ENCODE measurements at places on chromosomes 12 and 14.

- DNase-seq = peak; percentile 20
Measured at GRCh38 chr12:56128670-56129205, 671 bp downstream of the ESYT1 start.

DNA sequence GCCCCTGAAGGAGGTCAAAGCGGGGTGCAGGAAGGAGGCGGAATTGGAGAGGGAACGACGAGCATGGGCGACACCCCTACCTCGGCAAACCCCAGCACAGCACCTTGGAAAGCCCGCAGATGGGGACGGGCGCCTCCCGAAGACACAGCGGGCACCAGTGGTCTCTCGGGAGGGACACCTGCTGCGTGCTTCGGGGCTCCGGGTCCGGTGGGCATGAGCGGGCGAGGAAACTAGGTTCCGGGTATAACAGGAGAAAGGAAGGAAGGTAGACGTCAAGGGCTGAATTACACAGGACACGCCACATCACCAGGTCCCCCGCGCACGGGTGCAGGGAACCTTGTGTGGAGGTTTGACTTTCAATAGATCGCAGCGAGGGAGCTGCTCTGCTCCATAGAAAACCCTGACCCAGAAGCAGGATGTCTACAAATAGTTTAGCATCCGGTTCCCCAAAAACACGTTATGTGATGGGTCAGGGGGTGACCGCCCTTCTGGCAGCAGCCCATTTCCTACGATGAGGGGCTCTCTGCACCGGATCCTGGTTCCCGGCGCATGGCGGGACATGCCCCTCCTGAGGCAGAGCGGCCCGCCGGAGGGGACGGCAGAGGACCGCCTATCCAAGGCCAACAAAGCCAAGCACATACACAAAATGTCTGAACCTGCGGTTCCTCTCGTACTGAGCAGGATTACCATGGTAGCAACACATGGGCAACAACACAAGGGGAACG lies 196.9 kb downstream of the ALG10 start:
- DNase-seq = peak; percentile 25

GRCh38 chr12:57617942-57618341 lies 6.7 kb downstream of the ARHGEF25 start:
- DNase-seq = no peak

- DNase-seq = no peak
Measured at GRCh38 chr12:89225808-89226411, 126.4 kb downstream of the DUSP6 start.

DNA sequence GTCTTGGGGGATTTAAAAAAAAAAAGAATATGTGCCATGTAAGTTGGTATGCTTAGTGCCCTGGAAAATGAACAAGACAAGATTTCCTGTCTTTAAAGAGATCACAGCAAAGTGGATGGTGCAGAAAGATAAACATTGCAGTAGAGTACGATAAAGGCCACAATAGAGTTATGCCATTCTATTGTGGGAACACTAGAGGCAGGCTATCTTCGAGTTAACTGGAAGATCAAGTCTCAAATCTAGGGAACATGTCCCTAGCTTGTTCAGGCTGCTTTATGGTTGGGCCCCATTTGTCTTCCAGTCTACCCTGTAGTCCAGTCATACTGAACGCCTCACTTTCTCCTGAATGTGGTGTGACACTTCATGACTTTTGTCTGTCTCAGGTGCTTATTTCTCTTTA lies 18.7 kb upstream of the CCT2 start:
- DNase-seq = no peak

DNA sequence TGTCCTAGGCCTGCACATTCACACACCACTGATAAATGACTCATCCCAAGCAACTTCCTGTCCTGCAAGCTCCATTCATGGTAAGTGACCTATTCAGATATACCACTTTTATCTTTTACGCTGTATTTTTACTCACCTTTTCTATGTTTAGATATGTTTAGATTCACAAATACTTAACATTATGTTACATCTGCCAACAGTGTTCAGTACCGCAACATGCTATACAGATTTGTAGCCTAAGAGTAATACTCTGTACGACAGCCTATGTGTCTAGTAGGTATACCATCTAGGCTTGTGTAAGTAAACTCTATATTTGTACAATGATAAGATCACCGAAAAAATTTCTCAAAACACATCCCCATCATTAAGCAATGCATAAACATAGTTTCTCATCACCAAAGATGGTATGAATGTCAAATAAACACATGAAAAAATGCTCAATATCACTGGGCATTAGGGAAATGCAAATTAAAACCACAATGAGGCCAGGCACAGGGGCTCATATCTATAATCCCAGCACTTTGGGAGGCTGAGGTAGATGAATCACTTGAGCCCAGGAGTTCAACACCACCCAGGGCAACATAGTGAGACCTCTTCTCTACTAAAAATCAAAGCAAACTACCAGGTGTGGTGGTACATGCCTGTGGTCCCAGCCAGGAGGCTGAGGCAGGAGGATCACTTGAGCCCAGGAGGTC lies 20.7 kb downstream of the ATXN2 start:
- DNase-seq = no peak

DNA sequence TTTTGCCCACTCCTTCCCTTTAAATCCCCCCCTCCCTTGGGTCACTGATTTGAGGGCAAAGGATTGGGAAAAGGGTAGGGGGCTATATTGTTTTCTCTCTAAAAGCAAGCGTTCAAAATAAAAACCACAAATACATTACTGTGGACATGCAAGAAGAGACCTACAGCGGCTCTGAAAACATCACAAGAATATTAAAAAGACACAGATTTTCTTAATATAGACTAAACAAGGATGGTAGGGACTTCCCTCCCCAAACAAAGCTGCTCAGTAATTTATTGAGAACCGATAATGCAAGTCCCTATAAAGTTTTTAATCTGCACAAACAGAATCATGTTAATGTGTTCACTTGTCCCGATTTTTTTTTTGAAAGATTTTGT lies 12.9 kb downstream of the TBX3 start:
- DNase-seq = no peak

DNA sequence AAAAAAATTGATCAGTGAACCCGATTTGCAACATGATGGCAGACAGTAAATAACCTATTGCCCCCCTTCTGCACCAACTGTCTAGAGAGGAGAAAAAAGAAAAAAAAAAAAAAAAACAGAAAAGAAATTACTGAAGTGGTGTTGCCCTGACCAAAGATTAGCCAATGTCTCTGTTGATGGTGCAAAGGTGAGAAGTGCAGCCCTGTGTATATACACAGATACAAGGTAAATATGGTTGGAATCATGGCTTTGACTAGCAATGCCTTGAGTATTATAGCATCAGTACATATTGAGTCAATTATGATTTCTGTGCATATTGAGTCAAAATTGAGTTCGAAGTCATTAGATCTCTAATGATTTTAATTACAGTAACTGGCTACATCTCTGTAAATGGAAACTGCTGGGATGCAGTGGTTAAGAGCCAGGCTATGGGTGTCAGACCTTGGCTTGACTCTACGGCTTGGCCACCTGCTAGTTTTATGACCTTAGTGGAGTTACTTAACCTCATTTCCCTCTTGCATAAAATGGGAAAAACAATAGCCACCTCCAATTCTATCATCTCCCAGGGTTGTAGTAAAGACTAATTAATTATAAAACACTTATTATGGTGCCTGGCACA lies 51.0 kb downstream of the EGLN3 start:
- DNase-seq = no peak

Measured in stimulated activated CD4-positive, alpha-beta T cell treated with anti-CD3 and anti-CD28 coated beads, Interleukin-4, amount 100 ng/mL, for 1 hour (primary cell).